Urothelium cell line (cell line): ENCODE measurements at places on chromosomes 16 and 17.
A peak's percentile ranks its signal among the peaks of the same experiment; 100 is the strongest.

GRCh38 chr17:58360296-58361063 is 8.5 kb upstream of the SUPT4H1 start:
- no peak for DNase-seq

DNA sequence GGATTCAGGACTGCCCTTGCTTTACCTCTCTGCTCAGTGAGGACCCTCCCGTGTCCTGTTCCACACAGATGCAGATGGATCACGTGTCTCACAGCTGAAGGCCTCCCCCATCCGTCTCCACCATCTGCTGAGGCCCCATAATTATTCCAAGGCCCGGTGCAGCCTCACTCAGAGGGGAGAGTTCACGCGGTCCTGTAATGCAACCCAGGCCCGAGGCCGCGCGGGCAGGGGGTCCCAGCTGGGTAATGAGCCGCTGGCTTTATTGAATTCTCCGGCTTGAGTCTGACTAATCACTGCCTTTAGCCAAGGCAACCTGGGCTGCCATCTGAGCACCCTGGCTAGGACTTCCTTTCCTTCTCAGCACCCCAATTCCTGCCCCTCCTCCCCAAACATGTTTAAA is 4.4 kb upstream of the WFIKKN2 start:
- no peak for DNase-seq

DNA sequence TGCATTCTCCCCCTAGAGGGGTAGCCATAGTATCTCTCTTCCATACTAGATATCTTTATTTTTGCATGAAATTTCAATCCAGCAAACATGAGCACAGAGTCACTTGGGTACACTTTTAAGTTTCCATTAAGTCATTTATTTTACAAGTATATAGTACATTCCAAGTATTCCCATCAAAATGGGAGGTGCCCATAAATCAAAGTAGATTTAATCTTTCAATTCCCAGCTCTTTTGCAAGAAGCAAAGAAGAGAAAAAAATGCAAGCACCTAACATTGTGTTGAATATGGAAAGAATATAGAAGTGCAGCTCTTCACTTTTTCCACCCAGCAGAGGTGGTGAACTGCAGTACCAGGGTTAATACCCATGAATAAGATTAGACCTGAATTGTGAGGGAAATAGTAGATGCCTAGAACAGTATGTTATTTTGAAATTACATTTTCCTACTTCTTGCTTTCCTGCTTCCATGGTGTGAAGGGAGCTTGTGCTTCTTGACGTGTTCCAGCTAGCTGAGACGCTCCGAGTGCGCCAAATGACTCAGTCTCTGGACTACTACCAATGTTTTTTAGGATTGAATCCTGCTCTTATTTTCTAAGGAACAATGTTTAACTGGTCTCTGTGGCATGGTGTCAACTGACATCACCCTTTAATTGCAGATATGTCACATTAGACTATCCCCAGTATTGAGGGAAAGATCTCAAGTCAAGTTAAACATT is 151.1 kb upstream of the MAF start:
- no peak for DNase-seq

- DNase-seq, result no peak
These were observed at the start of gene C17orf114 for GRCh38 chr17:4802228-4802627. C17orf114 (minus strand) TSS chr17:4802328.

- no peak for DNase-seq
These were observed 3.2 kb downstream of the ZC3H7A start for GRCh38 chr16:11793840-11794239.

GRCh38 chr17:1485423-1486376 is 6.8 kb downstream of the MYO1C start:
- peak; percentile 54 for DNase-seq

GRCh38 chr16:72428681-72429376 is 256.9 kb upstream of the PMFBP1 start:
- DNase-seq, result no peak

- DNase-seq, result no peak
These were observed 567 bp upstream of the GCSH start for GRCh38 chr16:81096715-81097208.

- DNase-seq, result no peak
These were observed 3.0 kb upstream of the MTMR4 start for GRCh38 chr17:58517378-58517927.

- DNase-seq, result no peak
These were observed 221.7 kb upstream of the CDH11 start for GRCh38 chr16:65343556-65343955.

GRCh38 chr16:83802554-83803205 is 5.1 kb upstream of the HSBP1 start:
- no peak for DNase-seq

- DNase-seq, result no peak
These were observed 14.7 kb downstream of the DNAAF1 start for GRCh38 chr16:84159800-84160199.

- DNase-seq, result no peak
These were observed 15.6 kb downstream of the SCGB1C2 start for GRCh38 chr17:152860-153420.

GRCh38 chr17:72407336-72407909 is 286.6 kb downstream of the SOX9 start:
- DNase-seq, result peak; percentile 98

DNA sequence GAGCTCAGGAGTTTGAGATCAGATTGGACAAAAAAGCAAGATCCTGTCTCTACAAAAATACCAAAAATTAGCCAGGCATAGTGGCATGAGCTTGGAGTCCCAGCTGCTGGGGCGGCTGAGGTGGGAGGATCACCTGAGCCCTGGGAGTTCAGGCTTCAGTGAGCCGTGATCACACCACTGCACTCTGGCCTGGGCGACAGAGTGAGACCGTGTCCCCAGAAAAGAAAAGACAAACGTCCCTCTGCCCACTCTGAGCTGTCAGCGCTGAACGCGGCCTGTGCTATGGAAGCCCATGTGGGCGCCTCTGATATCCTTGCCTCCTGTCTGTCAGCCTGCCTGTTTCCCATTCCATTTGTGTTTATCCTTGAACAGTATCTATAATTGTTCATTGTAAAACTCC is 50.7 kb downstream of the FOXK2 start:
- DNase-seq, result no peak

GRCh38 chr16:47990676-47991075 is 165.1 kb downstream of the ABCC12 start:
- DNase-seq, result no peak

DNA sequence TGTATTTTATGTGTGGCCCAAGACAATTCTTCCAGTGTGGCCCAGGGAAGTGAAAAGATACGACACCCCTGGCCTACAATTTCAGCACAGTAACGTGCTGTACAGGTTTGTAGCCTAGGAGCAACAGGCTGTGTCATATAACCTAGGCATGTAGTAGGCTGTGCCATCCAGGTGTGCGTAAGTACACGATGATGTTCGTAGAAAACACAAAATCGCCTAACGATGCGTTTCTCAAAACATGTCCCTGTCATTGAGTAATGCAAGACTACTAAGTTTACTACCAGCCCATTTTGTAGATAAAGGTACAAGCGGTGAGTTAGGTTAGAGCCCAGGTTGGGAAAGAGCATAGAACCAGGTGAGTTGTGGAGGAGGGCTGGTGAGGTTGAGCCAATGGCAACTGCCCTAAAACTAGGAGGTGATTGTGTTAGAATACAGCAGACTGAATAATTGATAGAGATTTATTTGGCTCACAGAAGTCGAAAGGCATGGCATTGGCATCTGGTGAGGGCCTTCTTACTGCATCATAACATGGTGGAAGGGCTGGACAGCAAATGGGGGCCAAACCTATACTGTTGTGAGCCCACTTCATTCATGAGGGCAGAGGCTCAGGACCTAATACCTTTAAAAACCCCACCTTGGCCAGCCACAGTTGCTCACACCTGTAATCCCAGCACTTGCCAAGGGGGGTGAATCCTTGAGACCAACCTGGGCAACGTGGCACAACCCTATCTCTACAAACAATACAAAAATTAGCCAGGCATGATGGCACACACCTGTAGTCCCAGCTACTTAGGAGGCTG is 4.2 kb downstream of the EIF1 start:
- no peak for DNase-seq

- DNase-seq, result no peak
These were observed 568 bp downstream of the GAS2L2 start for GRCh38 chr17:35752471-35752870.

GRCh38 chr17:76909971-76910760 is 42.0 kb downstream of the MGAT5B start:
- peak; percentile 68 for DNase-seq

- peak; percentile 84 for DNase-seq
These were observed at the start of gene DDX19B for GRCh38 chr16:70298988-70299938. DDX19B (plus strand) TSS chr16:70299186; CDS start chr16:70299298, 112 bp downstream.

DNA sequence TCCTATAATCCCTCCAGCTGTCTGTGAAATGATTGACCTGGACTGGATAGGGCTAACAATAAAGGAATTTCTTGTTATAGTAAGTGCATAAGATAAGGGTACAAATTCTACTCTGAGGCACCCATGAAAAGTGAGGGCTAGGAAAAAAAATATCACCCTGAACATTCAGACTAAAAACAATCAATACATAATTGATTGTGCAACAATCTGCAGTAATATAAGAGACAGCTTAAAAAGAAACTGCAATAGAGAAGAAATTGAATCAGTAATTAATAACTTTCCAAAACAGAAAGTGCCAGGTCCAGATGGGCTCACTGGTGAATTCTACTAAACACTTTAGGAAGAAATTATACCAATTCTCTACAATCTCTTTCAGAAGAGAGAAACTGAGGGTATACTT is 44.2 kb upstream of the CREBBP start:
- no peak for DNase-seq

DNA sequence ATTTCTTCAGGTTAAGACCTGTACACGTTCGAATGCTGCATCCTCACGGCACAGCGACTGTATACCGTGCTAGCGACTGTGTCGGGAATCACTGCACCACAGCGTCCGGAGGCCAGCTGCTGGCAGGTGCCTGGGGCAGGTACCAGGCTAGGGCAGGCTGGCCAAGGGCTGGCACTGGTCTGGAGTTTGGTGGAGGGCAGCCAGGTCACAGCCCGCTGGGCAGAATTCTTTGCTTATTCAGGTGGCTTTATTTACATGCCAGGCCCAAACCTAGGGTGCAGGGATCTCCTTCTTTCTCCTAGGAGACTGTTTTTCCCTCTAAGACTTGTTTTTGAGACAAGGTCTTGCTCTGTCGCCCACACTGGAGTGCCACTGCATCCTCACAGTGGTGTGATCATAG is 37.9 kb downstream of the COTL1 start:
- DNase-seq, result no peak

DNA sequence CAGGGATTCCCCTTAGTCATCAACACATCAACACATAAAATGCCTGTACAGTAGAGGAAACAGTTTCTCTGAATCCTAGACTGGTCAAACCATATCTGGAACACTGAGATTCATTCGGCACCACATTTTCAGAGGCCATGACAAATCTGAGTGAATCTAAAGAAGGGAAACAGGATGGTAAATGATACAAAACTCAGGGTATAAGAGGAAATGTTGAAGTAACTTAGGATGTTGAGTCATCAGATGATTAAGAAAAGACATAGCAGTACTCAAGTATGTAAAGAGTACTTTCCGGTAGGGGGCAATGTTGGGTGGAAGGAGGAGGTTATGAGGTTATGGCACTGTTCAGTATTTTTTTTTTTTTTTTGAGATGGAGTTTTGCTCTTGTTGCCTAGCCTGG is 358.5 kb upstream of the PMFBP1 start:
- DNase-seq, result no peak

GRCh38 chr16:63628812-63629211 is 1493.1 kb downstream of the CDH11 start:
- DNase-seq, result no peak

DNA sequence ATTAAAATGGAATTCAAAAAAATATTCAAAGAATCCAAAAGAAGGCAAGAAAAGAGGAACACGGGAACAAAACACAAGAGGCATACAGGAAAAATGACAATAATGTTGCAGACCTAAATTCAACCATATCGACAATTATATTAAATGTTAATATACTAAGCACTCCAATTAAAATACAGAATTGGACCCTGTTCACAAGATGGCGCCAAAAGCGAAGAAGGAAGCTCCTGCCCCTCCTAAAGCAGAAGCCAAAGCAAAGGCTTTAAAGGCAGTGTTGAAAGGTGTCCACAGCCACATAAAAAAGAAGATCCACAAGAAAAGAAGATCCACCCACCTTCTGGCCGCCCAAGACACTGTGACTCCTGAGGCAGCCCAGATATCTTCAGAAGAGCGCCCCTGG is 6.3 kb upstream of the XAF1 start:
- DNase-seq, result no peak

GRCh38 chr17:75109046-75109406 is 743 bp upstream of the ARMC7 start:
- no peak for DNase-seq

- no peak for DNase-seq
These were observed 23.5 kb downstream of the XPO6 start for GRCh38 chr16:28188085-28188916.

DNA sequence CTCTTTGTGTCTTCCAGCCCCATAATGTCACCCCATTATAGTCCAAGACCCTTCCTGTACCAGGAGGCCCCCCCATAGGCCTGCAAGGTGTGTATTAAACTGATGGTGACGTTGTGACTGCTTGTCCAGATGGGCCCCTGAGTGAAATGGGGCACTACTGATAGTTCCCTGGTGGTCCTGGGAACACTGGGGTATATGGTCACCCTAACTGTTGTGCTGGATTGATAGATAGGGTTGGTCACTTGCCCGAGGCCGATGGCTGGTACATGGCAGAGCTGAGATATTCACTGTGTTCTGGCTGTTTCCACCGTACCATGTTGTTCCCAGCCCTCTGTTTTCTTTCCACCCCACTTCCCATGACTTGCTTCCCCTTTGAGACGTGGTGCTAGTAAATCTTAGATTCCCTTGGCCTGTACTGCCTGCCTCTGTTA is 4.3 kb downstream of the CNP start:
- no peak for DNase-seq

DNA sequence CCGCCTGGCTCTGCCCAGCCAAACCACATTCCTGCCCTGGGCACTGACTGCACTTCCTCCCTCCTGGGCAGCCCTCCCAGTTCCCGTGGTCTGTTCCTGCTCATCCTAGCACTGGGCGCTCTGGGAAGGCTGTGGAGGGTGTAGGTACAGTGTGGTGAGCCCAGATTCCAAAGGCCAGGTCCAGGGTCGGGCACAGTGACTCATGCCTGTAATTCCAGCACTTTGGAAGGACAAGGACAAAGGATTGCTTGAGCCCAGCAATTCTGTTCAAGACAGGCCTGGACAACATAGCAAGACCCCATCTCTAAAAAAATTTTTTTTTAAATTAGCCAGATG is 30.6 kb downstream of the C16orf74 start:
- DNase-seq, result peak; percentile 51

DNA sequence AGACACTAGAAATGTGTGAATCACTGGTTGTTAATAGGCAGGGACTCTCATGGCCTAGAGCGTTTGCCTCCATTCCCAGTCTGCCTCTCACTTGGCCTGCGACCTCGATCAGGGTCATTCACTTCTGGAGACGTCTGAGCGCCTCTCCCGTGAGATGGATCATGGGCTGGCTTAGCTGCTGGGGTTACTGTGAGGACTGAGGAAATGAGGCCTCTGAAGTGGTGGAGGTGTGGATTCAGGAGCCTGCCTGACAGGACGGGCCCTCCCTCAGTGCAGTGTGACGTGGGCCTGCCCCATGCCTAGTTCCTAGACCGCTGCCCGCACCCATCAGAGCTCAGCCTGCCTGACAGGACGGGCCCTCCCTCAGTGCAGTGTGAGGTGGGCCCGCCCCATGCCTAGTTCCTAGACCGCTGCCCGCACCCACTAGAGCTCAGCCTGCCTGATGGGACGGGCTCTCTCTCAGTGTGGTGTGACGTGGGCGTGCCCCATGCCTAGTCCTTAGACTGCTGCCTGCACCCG is 61.9 kb downstream of the BANP start:
- no peak for DNase-seq

GRCh38 chr17:14813649-14814370 is 451.3 kb downstream of the PMP22 start:
- DNase-seq, result no peak
